ENCODE measurements at places on chromosomes 2 and 18.

DNA sequence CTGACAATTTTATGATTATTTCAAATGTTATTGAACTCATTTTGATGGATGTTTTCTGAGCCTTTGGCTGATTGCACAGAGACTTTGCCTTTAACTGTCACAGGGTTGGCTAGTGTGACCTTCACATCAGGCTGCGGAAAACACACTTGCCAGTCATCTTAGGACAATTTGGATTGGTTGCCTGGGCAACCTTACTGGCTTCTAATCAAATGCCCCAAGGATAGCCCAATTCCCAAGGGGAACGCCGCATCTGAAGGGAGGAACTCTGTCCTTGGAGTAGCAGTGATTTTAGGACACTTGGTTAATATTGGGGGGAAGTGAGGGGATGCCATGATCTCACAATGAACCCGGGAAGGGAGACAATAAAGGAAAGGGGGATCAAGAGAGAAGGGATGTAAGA is 29.5 kb downstream of the OSBPL6 start:
- DNase-seq, result no peak

DNA sequence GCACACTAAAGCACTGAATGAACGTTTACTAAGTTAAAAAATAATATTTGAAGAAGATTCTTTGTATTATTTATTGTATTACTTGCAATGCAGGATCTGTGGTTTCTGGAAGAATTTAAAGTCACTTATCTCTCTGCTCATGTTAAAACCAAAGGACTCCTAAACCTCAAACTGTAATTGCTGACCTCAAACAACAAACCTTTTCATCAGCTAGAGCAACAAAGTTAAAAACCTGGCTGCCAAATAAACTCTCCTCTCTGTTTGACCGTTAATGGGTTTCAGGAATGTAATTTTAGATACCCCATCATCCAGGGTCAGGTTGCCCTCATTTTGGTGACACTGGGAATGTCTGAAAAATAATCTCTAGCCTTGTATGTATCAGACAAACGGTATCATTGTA is 239.1 kb downstream of the TGIF1 start:
- DNase-seq, result no peak

- DNase-seq, result no peak
Measured at GRCh38 chr2:215748446-215748845, 264.9 kb downstream of the MREG start.

DNA sequence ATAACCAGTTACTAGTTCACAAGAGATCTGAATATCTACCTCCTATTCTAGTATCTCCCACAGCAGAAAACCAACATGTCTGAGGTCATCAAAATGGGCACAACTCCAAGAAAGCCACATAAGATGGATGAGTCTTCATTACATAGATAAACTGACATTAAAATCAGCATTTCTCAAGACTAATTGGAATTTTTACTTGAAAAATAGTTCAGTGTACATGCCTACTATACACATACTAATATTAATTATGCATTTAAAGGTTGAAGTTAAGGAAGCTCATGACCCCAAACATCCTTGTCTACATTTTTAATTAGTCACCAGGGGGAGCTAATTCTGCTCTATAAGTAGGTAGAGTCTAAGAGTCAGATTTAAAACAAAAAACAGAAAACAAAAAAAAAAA is 41.9 kb downstream of the ZNF521 start:
- DNase-seq, result no peak

DNA sequence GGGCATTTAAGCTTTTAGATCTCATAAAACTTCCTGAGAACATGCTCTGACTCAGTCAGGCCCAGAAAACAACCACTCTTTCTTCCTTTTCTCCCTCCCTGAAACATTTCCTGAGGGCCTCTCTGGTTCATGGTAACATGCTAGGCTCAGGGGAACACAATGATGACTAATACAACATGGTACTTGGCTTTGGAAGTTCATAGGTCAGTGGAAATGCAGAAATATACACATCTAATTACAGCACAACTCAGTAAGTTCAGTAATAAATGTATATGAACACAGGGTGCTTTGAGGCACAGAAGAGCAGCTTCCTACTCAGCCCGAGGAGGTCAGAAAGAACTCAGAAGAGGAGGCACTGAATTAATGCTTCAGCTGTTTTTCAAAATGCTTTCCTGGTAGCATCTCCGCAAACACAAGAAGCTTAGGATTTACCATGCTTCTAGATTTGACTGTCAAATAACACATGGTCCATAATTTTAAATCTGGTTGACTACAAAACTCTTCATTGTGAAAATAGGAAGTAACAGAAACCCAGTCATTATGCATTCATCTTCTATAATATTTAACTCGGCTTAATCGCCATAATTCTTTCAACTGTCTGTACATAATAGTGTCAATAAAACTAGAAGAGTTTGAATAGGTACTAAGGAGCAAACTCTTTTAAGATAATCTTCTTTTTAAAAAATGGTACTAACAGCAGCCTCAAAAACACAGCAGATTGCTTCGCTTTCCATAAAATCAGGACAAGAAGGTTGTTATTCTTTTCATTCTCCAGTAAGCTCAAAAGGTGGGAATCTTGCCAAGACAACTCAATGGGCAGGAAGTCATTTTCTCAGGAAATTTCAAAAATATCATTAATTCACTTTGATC is 251.3 kb downstream of the DLGAP1 start:
- no peak for DNase-seq

- no peak for DNase-seq
Measured at GRCh38 chr18:76679259-76679658, 143.1 kb upstream of the ZNF236 start.

- no peak for DNase-seq
Measured at GRCh38 chr18:36889742-36890141, 60.8 kb downstream of the KIAA1328 start.

GRCh38 chr2:170813611-170814532 is 2.8 kb upstream of the GAD1 start:
- no peak for DNase-seq

DNA sequence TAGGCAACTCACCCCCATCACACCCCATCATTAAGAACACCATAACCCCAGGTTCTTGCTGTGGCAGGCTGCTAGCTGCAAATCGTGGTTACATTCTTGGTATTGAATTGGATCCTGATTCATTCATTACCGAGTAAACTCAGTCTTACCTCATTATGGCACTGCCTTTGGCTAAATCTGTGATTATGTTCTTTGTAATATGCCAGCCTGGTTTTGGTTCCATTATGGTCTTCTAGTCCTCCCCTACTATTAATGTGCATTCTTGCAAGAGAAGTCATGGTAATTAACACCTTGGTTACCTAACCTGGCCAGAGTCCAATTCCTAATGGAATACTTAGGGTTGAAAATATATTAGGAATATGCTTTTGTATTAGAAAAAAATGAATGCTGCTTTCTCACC is 258.9 kb upstream of the APCDD1 start:
- DNase-seq, result no peak

GRCh38 chr2:204046145-204046544 is 109.6 kb downstream of the ICOS start:
- DNase-seq, result no peak

DNA sequence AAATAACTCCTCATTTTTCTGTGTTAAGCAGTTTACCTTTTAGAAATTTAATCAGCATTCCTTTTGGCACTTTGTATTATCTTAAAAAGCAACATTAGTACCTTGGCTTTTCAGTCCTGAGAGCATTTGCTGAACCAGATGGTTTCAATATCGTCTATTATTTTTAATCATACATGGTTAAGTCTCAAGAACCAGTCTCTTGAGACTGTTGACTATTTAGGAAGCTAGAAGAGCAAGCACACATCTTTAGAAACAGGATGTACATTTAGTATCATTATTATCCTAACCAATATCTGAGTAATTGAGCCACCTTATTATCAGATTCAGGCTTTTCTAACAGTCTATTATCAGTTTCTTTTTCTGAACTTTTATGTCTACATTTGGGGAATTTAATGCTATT is 28.2 kb upstream of the ZEB2 start:
- no peak for DNase-seq

- no peak for DNase-seq
Measured at GRCh38 chr2:28602751-28603639, 107.1 kb downstream of the PLB1 start.

GRCh38 chr2:83068714-83069113 is 1390.4 kb downstream of the SUCLG1 start:
- no peak for DNase-seq

DNA sequence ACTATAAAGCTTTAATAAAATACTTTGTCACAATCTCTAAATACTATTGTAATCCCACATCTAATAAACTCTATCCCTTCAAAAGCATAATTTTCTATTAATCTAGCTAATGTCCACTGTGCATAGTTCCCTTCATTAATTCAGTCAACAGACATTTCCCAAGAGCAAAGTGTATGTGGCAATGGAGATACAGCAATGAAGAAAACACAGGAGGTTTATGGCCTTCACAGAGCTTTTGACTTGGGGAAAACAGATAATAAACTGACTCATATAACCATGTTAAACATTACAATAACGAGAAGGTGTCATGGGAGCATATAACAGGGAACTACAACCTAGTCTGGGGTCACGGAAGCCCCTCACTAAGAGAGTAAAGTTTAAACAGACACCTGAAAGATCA is 86.3 kb downstream of the SPIRE1 start:
- no peak for DNase-seq

- no peak for DNase-seq
Measured at GRCh38 chr2:230762317-230762896, 49.8 kb downstream of the CAB39 start.

DNA sequence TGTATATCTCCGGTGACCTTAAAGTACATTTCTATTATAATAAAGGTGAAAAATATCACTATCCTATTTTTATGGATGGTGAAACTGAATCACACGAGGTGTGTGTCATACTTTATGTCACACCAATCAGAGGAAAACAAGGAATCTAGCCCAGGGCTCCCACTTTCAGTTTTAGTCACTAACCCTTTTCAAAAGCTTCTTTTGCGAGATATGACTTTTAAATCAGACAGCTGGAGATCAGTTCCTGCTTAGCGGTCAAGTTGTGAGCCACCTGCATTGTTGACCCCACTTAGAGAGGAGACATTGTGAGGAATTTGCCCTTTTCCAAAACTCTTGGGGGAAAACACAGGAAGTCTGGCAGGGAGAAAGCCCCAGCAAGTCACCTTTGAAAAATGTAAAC is 70.5 kb downstream of the CPS1 start:
- no peak for DNase-seq

- no peak for DNase-seq
Measured at GRCh38 chr18:77206676-77207374, 42.8 kb upstream of the GALR1 start.

DNA sequence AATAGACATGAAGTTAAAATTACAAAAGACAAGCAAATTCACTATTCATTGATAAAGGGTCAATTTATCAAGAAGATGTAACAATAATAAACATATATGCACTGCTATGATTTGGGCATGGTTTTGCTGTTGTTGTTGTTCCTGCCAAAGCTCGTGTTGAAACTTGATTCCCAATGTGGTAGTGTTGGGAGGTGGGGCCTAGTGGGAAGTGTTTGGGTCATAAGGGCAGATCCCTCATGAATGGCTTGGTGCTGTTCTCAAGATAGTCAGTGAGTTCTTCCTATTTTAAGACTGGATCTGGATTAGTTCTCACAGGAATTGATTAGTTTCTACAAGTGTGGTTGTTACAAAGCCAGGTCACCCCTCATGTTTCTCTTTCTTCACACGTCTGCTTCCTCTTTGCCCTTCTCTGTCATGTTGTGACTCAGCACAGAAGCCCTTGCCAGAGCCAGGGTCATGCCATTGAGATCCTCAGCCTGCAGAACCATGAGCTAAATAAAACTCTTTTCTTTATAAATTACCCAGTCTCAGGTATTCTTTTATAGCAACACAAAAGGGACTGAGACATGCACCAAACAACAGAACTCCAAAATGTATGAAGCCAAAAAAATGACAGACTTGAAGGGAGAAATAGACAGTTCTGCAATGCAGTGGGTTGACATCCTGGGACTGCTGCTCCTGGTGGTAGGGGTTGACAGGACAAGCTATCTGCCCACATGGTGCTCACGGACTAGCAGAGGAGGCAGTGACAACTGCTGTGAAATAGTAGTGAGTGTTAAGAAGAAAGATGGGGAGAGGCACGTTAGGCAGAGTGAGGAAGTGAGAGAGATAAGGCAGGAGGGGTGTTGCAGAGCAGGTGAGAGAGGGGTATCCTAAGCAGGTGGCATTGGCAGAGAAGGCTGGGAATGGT is 18.6 kb upstream of the SKA1 start:
- DNase-seq, result no peak

DNA sequence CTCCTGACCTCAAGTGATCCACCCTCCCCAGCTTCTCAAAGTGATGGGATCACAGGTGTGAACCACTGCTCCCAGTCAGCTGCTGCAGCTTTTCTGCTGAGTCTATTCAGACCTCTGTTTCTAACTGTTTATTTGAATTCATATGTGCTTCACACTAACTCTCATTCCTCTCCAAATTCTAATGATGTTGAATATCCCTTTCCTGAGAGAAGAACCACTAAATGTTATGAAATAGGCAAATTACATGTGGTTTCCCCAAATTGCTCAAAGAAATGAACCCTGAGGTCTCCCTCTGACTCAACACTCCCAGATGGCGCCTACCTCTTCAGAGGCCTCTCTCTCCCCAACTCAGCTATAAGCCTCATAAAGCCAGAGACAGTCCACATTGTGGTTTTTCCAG is 98.6 kb downstream of the IRS1 start:
- DNase-seq, result no peak

DNA sequence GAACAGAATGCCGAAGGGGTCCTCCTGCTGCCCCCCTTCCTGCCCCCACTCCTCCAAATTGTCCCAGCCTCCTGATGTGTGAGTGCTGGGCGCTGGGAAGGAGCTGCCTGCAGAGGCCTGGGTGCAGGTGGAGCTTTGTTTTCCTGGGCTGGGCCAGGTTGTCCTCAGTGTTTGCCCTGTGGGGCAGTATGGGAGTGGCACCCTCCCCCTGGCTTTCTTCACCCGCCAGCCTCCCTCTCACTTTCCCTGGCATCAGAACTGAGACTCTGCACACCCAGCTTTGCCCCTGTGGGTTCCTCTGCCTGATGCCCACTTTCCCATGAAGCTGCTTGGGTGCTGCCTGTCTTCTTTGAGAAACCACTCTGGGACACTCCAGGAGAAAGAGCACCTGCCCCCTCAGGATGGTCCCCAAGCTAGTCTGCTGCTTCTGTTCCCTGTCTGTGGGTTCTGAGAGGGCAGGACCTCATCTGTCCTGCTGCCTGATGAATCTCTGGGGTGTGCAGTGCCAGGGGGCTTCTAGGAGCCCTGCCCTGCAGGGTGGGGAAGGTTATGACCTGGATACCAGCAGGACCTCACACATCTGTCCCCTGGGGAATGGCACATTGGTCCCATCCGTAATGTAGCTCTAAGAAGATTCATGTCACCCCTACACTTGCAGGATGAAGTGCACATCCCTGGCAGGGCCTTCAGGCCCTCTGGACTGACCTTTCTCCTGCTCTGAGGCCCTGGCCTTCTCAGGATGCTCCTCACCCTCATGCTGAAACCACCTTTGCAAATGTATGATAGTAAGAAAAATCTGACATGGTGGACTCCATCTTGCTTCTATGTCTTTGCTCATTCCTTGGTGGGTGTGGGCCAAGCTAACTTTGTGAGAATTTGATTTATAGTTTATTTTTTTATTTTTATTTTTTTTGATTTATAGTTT is 146.8 kb upstream of the HS6ST1 start:
- no peak for DNase-seq

- DNase-seq, result peak; percentile 68
Measured at GRCh38 chr18:77132369-77133050, at the start of gene MBP. MBP (minus strand) TSS chr18:77132783; CDS start chr18:77105261, 27,522 bp downstream.
